ENCODE measurements at places on chromosomes 7 and 10.

GRCh38 chr10:48685731-48686130 is 1.1 kb downstream of the WDFY4 start:
- no peak for DNase-seq

GRCh38 chr7:75584354-75584753 is 92.2 kb downstream of the SPDYE5 start:
- DNase-seq: no peak

GRCh38 chr7:80916770-80917741 is 1.8 kb downstream of the SEMA3C start:
- no peak for DNase-seq

- no peak for DNase-seq
These were observed 11.3 kb downstream of the INPP5F start for GRCh38 chr10:119737039-119737663.

- no peak for DNase-seq
These were observed 35.8 kb upstream of the SDHAF3 start for GRCh38 chr7:97081521-97082300.

GRCh38 chr7:106282390-106282789 is 2.4 kb downstream of the NAMPT start:
- peak; percentile 28 for DNase-seq

DNA sequence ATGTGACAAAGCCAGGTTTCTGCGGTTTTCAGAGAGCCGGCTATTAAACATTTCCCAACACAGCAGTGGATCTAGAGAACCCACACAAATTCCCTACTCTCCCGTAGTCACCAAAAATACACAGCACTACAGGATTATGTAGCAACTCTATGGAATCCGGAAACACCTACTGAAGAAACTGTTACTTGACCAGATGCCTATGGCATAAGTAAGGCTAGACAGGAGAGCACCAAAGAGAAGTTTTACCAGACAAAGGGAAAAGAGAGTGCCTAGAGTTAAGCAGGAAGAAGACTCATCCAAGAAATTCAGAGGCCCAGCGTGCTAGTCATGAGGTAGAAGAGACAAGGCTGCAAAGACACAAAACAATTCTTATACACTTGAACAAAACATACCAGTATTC is 321.1 kb downstream of the PARD3 start:
- no peak for DNase-seq

DNA sequence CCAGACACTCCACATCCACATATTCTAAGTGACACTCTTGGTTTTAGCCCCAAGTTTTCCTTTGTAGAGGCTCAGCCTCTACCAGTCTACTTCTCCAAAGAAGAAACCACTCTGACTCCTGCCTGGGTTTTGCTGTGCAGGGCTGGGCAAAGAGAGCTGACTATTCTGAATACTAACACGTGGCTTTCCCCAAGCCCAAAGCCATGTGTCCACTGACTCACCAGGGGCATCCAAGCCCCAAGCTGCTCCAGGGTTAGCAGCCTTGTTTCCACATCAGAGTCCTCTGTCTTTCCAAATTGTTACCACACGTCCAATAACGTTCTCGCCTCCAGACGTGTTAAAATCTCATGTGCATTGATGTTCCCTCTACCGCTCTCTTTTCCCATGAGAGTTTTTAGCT is 8.7 kb downstream of the GALNTL5 start:
- no peak for DNase-seq

- no peak for DNase-seq
These were observed 1.9 kb upstream of the CUL1 start for GRCh38 chr7:148696787-148697186.

- no peak for DNase-seq
These were observed 3.7 kb downstream of the PDZD7 start for GRCh38 chr10:101027106-101027720.

DNA sequence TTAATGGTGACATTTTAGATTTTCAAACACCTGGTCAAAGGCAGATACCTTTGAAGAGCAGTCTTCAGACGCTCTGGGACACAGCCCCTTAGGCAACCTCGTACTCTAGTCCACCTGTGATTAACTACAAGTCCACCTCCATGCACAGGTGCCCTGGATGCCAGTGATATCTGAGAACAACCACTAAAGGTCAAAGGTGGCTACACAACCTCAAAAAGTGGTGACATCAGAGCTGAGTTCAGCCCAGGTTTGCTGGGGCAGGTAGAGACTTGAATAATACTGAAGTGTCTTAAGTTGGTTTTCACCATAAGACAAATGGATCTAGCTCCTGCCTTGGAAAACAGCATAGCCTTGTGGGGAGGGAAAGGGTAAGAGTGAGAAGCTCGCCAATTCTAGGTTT is 143.4 kb upstream of the ADO start:
- DNase-seq: no peak

- no peak for DNase-seq
These were observed 21.3 kb downstream of the GRM3 start for GRCh38 chr7:86664991-86665390.

DNA sequence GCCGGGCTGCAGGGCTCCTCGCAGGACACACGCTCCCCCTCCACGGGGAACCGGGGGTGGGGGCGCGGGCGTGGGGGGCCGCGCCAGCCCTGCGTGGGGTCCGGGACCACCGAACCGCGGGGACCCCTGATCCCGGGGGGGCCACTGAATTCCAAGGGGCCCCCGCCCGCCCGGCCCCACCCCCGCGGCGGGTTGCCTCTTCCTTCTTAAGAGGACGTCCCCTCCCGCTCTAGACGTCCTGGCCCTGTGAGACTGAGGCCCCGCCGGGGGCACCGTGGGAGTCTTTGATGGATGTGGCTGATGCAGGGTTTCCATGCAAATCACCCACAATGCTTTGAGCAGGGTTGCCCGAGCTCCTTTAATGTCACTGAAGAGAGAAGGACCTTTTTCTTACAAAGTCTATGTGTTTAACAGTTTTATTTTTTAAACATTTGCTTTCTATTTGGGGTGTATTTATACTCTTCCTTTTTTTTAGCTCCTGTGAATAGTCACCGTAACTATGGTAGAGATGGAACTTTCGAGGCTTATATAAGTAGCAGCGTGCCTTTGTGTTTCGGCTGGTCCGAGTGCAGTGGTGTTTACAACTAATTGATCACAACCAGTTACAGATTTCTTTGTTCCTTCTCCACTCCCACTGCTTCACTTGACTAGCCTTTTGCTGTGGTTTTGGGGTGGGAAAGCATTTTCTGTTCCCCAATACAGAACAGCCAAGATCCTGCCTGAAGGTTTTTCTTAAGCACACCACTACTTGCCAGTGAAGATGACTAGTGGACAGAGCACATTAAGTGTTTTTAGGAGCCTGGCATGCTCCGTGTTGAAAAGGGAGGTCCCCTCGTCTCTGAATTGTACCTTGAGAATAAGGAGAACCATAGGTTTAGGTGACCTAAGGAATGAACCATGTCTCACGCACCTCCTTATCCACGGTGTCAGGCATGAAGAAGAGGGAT is 44.8 kb downstream of the PDIA4 start:
- peak; percentile 89 for DNase-seq

GRCh38 chr10:97538839-97539238 is 33.7 kb upstream of the ANKRD2 start:
- no peak for DNase-seq

DNA sequence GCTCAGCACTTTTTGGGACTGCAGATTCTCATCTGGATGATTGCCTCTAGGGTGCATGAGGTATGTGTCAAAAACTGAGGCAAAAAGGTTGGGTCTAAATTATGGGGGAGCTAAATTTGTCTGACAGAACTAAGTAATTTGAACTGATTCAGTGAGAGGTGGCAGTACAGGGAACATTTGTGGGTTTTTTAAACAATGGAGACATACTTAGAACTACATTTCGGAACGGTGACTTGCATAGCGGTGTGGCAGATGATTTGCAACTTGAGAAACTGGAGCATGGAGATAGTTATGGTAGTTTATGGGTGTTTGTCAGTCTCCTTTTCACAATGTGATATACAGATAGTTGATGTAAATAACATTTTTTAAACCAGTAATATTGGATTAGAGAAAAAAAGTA is 14.6 kb downstream of the TBC1D12 start:
- DNase-seq: no peak

DNA sequence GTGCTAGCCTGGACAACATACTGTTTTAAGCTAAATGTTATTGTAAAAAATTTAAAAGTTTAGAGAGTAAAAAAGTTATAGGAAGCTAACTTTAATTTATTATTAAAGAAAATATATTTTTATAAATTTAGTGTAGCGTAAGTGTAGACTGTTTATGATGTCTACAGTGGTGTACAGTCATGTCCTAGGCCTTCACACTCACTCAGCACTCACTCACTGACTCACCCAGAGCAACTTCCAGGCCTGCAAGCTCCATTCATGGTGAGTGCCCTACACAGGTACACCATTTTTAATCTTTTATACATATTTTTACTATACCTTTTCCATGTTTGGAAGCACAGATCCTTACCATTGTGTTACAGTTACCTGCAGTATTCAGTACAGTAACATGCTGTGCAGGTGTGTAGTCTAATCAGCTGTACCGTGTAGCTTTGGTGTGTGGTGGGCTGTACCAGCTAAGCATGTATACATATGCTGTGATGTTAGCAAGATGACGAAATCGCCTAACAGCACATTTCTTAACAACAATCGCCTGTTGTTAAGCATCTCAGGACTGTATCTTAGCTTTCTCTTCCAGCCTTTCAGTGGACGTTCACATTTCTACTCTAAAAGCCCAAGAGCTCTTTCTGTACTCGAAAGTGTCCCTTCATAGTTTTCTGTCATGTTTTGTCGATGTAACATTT is 12.5 kb downstream of the RNF32 start:
- no peak for DNase-seq

GRCh38 chr7:46129831-46130230 is 208.8 kb upstream of the IGFBP3 start:
- no peak for DNase-seq

DNA sequence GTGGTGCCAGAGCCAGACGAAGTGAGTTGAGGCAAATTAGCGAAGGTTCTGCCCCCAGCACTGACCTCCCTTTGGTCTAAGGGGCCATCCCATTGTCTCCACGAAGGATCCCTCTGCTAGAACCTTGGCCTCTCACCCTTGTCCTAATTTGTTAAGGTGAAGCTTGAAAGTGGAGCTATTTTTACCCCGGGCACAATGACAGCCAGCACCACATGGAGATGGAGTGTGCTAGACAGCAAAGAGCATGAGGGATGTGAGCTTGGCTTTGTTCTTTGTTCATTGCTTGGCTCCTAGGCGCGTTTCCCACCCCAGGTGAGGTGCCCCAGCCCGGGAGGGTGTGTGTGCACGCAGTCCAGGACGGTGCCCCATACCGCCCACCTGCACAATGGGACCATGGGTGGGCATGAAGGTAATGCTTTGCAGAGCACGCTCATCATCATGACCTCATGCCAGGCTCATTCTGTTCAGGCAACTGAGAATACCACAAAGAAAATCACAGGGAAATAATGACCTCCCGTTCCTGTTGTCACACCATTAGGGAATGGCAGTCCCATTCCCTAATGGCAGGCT is 361.0 kb upstream of the FZD8 start:
- no peak for DNase-seq

DNA sequence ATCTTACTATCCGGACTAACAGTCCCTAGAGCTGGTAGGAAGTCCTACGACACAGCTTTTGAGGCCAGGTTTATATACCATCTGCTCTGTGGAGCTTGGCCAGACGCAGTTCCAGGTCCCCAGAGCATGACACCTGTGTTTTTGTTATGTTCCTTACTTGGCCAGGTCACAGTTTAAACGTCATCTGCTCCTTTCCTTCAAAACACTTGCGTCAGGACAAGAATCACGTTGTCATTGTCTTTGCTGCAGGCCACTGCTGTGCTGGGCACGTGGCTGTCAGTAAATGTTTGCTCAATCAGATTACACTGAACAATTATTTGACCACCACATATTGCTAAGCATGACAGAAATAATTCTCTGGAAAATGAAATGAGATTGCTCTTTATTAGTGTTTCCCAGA is 23.9 kb downstream of the SLC18A2 start:
- no peak for DNase-seq

GRCh38 chr7:32890010-32890792 is 1.4 kb downstream of the KBTBD2 start:
- peak; percentile 61 for DNase-seq

DNA sequence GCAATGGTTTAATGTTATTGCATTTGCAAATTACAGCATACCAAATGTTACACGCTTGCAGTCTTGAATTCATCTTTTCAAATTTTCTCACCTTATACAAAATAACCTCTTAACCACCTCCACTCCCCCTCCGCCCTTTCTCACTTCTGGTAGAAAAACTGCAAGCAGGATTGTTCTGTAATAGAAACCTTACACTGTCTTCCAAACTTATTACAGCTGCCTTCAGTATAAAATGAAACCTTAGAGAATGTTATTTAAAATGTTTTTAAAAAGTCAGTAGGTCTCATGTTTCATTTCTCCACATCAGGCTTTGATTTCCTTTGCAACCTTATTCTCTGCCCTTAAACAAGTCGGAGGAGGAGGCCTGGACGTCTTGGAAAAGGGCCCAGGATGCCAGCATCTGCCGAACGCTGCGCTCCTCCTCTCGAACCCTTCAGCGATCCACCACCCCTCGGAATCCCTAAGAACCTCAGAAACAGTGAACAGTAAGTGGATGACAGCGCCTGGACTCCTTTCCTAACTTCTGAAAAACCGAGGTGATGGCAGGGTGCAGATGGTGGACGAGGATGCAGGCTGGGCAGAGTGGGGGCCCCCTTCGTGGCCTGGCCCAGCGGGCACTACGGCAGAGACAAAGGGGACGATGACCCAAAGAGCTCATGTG is 74.0 kb downstream of the FGFR2 start:
- no peak for DNase-seq

GRCh38 chr10:126045861-126046260 is 149.5 kb downstream of the FANK1 start:
- DNase-seq: no peak

DNA sequence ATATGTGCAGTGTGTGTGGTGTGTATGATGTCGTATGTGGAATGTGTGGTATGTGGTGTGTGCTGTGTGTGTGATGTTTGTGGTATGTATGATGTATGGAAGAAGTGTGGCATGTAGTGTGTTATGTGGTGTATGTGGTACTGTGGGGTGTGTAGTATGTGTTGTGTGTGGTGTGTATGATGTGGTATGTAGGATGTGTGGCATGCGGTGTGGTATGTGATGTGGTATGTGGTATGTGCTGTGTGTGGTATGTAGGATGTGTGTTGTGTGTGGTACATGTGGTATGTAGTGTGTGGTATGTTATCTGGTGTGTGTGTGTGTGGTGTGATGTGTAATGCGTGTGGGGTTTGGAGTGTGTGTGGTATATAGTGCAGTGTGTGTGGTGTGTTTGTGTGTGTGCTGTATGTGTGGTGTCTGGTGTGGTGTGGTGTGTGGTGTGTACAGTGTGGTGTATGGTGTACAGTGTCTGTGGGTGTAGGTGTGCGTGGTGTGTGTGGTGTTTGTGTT is 129.6 kb downstream of the ATP6V0E2 start:
- DNase-seq: no peak

DNA sequence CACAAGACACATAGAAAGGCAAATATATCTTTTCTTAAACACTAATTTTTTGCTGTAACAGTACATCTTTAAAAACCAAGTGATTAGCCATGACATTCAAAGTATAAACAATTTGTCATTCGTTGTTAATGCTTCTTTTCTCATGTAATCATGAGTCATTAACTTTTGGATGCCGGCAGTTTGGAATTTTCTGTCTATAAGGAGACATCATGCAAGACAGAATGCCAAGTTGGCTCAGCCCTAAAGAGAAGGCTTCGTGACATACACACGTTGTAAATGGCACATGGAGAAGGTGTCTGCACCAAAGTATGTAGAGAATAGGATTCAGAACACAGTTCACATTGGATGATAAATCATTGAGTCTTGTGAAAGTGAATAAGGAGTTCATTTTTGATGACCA is 35.9 kb downstream of the CCDC3 start:
- no peak for DNase-seq

GRCh38 chr7:135980665-135981180 is 3.6 kb upstream of the MTPN start:
- peak; percentile 91 for DNase-seq

GRCh38 chr7:3011211-3011852 is 32.3 kb downstream of the CARD11 start:
- peak; percentile 50 for DNase-seq
